Articular chondrocyte of knee joint (primary cell): ENCODE measurements at places on chromosomes 1 and 21. TPM values are rescaled to one million over a fixed set of nuclear protein-coding genes. Genes with fewer than 3 reads are reported as not detected.

SMG5 gene
- total RNA-seq, result 31.4 and 37.4 TPM in 2 replicates

FAM72C gene
- total RNA-seq, result 0.13 and 0.76 TPM in 2 replicates

ANGPTL1 gene
- 10.1 and 14.5 TPM in 2 replicates for total RNA-seq

CFHR5 gene
- not detected in 2 replicates for total RNA-seq

TSPEAR gene
- total RNA-seq, result not detected in 2 replicates

KCNJ6 gene
- 0.78 and 1.3 TPM in 2 replicates for total RNA-seq

NEGR1 gene
- 83.2 and 84.0 TPM in 2 replicates for total RNA-seq

TTC39A gene
- 0.32 and 1.0 TPM in 2 replicates for total RNA-seq

LCE2C gene
- not detected in 2 replicates for total RNA-seq

PLPP3 gene
- total RNA-seq, result 344 and 431 TPM in 2 replicates

NR5A2 gene
- 0.11 and 0.13 TPM in 2 replicates for total RNA-seq

FAM177B gene
- total RNA-seq, result not detected in 2 replicates

LRRC71 gene
- not detected in 2 replicates for total RNA-seq

HMGCL gene
- 36.1 and 52.5 TPM in 2 replicates for total RNA-seq

RIMKLA gene
- 0.11 and 0.13 TPM in 2 replicates for total RNA-seq

TMPRSS2 gene
- not detected in 2 replicates for total RNA-seq

VASH2 gene
- total RNA-seq, result 0.13 and 0.43 TPM in 2 replicates

HUNK gene
- total RNA-seq, result 0.11 and 0.13 TPM in 2 replicates

LAMB3 gene
- 10.9 and 12.2 TPM in 2 replicates for total RNA-seq

CZIB gene
- total RNA-seq, result 55.3 and 69.9 TPM in 2 replicates

TMEM200B gene
- total RNA-seq, result 13.4 and 13.7 TPM in 2 replicates

GJA5 gene
- not detected in 2 replicates for total RNA-seq

PPFIA4 gene
- 29.6 and 50.0 TPM in 2 replicates for total RNA-seq
